ENCODE measurements at places on chromosomes 1 and 21.

GRCh38 chr1:187038784-187039183 lies 210.0 kb downstream of the PLA2G4A start:
- no peak for DNase-seq

DNA sequence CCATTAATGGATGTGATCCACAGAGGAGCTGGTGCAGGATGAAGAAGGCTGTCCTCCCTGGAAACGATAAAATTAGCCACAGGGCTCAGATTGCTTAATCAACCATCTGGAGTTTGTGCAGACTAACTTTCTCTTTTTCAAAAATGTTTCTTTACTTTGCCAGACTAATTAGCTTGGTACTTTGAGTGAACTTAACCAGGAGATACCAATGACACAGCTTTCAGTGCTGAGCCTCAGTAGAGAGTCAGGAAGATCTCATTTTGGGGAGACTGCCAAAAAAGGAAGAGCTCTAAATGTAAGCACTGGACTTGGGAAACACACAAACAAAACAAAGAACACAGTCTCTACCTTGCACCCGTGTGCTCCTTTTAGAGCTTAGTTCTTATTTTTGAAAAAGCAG lies 248.1 kb upstream of the DEPDC1 start:
- DNase-seq = no peak

DNA sequence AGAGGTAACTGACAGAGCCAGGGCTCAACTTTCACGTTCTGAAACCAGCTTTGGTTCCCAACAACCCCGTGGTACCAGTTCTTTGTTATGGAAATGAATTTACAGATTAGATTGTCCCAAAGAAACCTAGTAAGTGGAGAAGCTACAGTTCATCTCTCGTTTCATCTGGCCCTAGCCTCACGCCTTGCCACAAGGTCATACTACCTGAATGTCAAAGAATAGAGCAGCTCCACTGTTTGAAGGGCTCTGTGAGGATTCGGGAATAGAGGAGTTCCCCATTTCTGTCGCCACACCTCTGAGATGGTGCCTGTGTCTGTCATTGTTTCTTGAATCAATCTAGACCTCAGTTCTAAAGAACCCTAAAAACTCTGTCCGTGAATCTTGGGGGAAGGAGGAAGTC lies 15.0 kb upstream of the CDC42 start:
- no peak for DNase-seq

DNA sequence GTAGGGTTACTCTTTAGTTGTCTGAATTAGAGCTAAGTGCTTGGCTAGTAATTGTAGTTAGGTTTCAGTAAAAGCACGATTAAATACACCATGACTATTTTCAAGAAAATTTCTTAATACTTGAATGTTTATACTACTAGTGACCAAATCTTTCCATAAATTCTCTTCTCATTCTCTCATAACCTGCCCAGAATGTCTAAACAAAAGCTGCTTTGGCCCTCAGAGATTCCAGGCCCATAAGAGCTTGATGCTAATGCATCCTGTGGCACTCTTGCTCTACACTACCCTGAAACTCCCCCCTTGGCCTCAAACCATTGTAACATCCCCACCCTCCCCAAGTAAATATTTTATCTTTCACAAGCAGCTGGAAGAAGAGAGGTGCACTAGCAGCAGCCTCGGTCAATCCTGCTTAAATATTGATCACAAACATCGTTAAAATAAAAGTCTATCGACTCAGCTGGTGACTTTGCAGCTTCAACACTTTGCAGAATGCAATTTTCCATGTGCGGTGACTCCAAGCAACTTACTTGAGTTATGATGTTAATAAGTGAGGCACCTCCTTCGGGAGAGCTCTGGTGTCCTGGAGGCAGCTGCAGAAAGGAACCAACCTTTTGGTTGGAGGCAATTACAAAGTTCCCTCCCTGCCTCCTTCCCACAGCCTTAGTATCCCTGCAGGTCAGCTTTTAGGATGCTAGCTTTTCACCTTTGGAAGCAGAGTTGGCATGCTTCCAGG lies 315.6 kb upstream of the PLXNA2 start:
- DNase-seq = no peak

DNA sequence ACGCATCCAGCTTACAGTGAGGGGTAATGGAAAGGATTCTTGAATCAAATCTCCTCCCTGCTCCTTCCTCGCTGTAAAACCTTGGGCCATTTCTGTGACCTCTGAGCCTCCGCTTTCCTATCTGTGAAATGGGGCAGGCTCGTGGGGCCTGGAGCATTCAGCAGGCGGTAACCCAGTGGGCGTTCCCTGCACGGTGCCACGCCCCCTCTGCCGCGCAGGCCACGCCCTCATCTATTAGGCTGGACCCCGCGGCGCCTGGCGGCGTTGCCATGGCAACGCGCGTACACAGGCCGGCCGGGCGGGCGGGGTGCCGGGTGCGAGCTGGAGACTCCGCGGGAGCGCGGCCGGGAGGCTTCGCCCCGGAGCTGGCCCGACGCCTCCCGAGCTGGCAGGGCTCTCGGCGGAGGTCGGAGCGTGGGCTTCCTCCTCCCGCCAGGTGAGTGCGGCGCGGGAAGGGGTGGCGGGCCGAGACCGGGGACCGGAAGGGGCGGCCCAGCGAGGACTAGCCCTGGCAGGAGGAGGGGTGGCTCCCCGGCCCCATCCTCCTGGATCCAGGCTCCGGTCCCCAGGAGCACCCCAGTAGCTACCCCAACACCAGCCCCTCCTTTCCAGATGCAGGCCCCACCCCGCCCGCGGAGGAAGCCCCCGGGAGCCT lies at the start of gene FHAD1:
Gene FHAD1, plus strand, starts transcription at position 264 of the 655 bp plus-strand sequence. CDS start 4,562 bp downstream, outside the sequence.
- no peak for DNase-seq

- no peak for DNase-seq
These were observed 25.4 kb upstream of the LRRC3 start for GRCh38 chr21:44429894-44430293.

DNA sequence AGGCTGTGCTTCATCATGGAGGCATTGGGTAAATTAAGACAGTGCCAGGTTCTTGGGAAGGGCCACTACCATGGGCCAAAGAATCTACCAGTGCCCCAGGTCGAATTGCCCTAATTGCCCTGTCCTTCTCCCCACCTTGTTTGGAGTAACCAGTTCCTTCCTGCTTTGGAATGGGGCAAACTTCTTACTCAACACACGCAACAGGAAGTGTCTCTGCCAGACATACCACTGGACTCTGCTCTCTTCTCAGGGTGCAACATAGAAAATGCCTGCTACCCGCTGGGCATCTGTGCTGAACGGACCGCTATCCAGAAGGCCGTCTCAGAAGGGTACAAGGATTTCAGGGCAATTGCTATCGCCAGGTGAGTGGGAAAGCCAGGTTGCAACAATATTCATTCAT lies 15.8 kb downstream of the CDA start:
- no peak for DNase-seq

- no peak for DNase-seq
These were observed 10.4 kb downstream of the MTHFR start for GRCh38 chr1:11795238-11795890.

DNA sequence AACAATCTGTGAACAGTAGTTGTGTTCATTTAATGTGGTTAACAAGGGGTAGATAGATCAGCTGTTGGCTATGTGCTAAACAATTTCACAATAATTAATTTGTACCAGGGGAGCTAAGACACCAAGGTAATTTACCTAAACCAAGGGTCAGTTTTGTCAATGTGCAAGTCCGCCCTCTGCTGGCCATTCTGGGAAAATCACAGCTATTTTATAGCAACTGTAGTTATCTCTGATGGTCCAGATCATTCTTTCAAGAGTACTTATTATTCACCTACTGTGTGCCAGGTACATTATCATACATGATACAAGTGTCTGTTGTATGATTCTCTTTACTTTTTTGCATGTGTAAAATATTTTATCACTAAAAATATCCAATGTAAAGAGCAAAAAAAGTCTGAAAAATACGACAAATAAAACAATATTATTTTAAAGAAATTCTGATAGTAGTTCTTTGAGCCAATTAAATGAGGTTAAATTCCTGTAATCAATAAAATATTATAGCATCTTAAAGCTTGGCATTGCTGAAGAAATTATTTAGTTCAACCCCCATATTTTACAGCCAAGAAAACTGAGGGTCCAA lies 312.3 kb upstream of the FAM78B start:
- DNase-seq = peak; percentile 36

DNA sequence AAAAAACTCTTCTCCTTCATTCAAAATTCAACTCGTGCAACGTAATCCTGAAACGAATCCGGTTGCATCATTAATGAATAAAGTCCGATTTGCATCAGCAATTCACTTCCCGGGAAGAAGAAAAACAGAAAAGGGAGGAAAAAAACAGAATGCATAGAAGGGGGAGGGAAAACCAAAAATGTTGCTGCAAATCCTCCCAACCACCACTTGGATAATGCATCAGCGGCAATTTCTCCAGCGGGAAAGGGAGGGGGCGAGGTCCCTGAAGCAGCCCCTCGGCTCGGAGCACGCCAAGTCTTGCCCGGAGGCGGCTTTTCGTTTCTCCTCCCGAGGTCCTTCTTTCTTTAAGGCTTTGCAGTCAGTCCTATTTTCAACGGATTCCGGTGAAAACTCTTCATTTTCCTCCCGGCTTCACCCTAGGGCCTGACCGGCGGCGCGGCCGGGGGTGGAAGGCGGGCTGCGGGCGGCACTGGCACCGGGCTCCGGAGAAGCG lies 723 bp downstream of the CDC42BPA start:
- DNase-seq = no peak

GRCh38 chr1:67635055-67635809 lies 49.8 kb upstream of the GADD45A start:
- no peak for DNase-seq

- no peak for DNase-seq
These were observed 5.9 kb upstream of the PTPRF start for GRCh38 chr1:43524804-43525203.

- no peak for DNase-seq
These were observed 56.2 kb upstream of the FASLG start for GRCh38 chr1:172602706-172603105.

- no peak for DNase-seq
These were observed 28.5 kb downstream of the ECE1 start for GRCh38 chr1:21261551-21262292.

GRCh38 chr1:224438989-224439388 lies 4.4 kb upstream of the WDR26 start:
- no peak for DNase-seq

DNA sequence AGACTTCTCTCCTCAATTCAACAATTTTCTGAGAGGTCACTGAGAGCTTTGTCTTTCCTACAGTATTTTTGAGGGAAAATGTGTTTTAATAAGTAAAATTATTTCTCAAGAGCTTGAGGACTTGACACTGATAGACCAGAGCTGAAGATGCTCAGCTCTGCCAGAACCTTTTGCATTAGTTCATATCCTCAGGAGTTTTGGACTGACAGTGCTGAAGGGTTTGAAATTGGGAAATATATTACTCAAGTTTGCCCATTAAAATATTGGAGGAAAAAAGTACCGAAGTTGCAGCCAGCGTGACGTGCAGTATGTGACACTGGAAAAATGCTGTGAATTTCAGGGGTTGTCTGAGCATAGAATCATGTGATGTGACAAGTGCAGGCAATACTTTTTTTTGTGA lies 346.6 kb upstream of the DPYD start:
- DNase-seq = no peak

GRCh38 chr1:87262688-87263087 lies 66.0 kb upstream of the LMO4 start:
- no peak for DNase-seq

- DNase-seq = no peak
These were observed 22.4 kb upstream of the SYNC start for GRCh38 chr1:32724678-32725614.

DNA sequence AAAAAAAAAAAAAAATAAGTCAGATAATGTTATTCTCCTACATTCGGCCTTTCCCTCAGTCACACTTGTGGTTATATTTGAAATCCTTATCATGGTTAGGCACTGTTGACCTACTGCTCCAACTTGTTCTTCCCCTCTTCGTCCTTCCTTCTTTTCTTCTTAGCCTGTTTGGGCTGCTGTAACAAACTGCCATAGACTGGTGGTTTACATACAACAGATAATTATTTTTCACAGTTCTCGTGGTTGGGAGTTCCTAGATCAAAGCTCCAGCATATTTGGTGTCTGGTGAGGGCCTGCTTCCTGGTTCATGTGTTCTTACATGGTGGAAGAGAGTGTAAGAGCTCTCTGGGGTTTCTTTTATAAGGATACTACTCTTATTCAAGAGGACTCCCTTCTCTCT lies 73.4 kb downstream of the RABGAP1L start:
- DNase-seq = no peak

- no peak for DNase-seq
These were observed 269.0 kb upstream of the C1orf87 start for GRCh38 chr1:60342569-60342968.

GRCh38 chr1:157993918-157994605 lies 617 bp downstream of the KIRREL1 start:
- DNase-seq = no peak

DNA sequence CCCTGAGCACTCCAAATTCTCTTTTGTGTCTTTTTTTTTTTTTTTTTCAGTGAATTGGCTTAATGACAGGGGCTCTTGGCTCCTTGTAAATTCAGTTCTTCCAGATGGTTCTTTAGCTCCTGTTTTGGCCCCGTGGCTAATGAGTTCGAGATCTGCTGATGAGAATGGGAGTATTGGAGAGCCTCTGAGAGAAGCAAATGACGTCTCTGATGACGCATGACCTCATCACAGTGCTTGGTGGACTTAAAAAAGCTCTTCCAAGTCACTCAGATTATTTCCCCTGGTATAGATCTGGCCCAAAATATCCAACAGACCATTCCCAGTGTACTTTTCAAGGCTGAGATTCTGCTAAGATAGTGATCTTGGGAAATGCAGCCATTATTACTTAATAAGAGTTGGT lies 159.5 kb downstream of the MIS18A start:
- no peak for DNase-seq

GRCh38 chr1:182888736-182889531 lies 49.8 kb downstream of the DHX9 start:
- no peak for DNase-seq

GRCh38 chr1:214008791-214009422 lies 21.1 kb downstream of the PROX1 start:
- no peak for DNase-seq

- DNase-seq = no peak
These were observed 57.8 kb upstream of the TARBP1 start for GRCh38 chr1:234536741-234537140.

DNA sequence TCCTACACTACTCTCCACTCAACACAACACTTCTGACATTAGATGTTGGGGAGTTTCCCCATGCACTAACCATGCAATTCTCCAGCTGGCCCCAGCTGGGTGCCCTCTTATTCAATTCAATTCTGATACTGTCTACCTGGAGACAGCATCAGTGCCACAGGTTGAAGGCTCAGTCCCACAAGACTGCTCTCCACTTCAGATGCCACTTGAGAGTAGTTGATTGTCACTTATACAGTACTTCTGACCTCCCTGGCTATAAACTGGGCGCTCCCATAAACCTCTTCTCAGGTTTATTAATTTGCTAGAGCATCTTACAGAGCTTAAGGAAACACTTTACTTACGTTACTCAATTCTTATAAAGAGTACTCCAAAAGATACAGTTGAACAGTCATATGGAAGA lies 442.3 kb downstream of the LRRIQ3 start:
- no peak for DNase-seq

DNA sequence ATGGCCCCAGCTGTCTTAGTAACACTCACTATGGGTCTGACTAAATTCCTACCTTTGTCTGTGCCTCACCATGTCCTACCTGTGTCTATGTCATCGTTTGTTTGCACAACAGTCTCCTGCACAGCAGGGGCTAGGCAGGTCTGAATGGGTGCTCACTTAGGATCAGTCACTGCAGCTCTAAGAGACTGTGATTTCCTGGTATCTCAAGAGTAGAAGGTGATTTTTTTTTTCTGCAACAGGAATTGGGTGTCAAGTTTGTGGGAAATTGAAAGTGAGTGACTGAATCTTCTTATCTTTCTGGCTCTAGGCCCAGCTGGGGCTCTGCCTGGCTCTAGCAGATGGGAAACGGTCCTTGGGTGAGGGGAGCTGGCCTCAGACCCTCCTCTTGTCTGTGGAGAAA lies 46.4 kb upstream of the TRABD2B start:
- no peak for DNase-seq
